ENCODE measurements at places on chromosomes 7 and 10.

DNA sequence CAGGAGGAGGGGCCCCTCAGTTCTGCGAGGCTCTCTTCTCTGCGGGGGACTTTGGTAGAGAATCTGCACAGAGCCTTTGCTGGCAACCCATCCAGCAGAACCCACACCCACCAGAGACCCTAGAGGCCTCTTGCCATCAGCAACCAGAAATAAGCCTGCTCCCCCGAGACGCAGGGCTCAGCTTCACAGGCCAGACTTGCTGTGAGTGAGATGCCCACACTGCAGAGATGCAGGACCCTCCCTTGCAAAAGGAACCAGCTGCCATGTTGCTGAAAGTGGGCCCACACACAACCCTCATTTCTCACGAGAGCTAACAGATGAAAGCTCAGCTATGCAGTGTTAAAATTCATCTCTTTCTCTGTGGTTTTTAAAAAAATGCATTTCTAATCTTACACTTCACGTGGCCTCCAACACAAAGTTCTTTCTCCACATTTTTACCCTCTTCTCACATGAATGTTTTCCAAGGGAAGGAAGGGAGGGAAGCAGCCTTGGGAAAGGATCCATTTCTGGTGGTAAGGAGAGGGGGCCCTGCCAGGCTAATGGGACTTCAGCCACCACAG is 171.6 kb downstream of the CCDC3 start:
- DNase-seq = peak; percentile 49

DNA sequence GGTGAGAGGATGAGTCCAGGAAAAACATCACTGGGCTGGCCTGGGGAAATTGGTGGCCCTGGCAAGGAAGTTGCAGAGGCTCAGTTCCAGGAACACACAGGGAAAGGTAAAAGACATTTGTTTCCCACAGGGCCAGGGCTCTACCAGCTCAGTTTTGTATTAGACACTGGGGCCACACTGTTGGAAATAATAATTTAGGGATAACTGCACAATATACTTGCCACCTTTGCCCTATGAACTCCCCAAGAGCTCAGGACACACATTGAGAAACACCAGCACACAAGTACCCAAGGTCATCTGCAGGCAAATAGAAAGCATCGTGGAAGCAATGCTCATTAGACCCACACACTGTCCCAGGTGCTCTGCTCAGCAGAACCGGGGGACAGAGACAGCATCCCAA is 617.6 kb downstream of the PTPRN2 start:
- DNase-seq = no peak

GRCh38 chr10:75632805-75633462 is 201.5 kb downstream of the LRMDA start:
- peak; percentile 65 for DNase-seq

GRCh38 chr10:1115607-1115955 is 59.4 kb downstream of the WDR37 start:
- no peak for DNase-seq

GRCh38 chr7:106216923-106217542 is 67.8 kb downstream of the NAMPT start:
- DNase-seq = peak; percentile 39

DNA sequence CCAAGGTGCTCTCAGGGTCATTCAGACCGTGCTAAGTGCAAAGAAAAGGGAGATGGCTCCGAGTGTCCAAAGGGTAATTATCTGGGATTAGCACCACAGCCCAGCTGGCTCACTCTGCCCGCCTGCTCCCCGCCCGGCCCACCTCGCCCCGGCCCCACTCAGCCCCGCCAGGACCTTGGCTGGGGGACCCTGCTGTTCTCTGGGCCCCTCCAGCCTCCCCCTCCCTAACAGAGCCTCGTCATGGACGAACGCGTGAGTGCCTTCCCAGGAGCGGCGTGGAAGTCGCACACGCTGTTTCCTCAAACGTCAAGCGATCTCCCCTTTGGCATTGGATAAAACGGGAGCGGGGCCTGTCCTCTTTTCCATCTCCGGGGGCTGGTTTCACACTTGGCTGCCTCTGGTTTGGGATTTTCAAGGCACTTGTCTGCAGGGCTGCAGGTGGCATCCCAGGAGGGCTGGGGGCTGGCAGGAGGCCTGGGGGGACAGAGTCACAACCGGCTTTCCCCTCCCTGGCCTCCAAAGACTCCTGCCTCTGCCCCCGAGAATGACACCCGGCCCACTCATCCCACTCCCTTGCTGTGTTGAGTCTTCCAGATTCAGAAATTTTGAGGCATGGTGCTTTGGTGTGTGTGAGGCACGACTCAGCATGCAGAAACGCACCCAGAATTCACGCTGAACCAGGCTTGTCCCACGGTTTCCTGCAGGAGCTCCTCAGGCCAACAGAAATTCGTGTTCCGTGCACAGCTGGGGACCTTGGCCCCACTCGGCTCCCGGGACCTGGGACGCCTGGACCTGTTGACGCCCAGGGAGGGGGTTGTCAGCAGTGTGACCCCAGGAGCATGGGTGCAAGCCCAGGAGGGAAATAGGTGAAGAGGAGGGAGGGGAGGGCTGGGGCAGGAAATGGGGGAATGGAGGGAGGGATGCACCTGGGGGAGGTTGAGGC is 110.0 kb downstream of the PDGFA start:
- no peak for DNase-seq

DNA sequence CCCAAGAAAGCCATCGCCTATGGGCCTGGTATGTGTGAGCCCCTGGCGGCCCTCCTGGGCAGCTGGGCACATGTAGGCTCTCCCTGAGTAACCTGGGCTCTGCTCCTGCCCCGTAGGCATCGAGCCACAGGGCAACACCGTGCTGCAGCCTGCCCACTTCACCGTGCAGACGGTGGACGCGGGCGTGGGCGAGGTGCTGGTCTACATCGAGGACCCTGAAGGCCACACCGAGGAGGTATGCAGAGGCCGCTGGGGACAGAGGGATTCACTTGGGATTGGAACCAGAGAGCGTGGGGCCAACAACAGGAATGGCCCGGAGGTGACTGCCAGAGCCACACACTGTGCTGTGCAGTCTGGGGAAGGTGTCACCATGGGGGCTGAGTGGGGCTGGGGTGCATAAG is 7.3 kb downstream of the FLNC start:
- no peak for DNase-seq

DNA sequence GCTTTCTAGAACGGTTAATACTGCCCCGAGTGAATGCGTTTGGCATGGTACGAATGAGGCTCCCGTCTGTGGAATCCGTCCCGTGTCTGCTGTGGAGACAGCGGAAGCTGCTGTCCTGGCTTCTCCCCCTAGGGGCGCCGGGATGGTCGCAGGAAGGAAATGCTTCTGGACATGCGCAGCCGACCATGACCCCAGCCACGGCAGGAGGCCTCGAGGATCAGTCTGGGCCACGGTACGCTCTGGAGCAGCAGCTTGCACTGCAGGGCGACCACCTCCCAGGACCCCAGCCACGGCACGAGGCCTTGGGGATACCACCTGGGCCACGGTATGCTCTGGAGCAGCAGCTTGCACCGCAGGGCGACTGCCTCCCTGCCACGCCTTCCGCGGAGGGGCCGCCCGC is 107.9 kb downstream of the CYTH3 start:
- DNase-seq = no peak

- DNase-seq = no peak
These were observed 12.1 kb upstream of the NPFFR1 start for GRCh38 chr10:70295926-70296325.

Measured in fibroblast of skin of right quadriceps (primary cell).